Amygdala (tissue), 56 donors: ENCODE measurements at places on chromosomes 12 and 14.

- no peak for DNase-seq
Observed at GRCh38 chr12:54680374-54680773, 32.2 kb upstream of the DCD start.

- no peak for DNase-seq
Observed at GRCh38 chr12:4961311-4961710, 51.6 kb downstream of the KCNA1 start.

- no peak for DNase-seq
Observed at GRCh38 chr12:78494911-78495310, 369.7 kb upstream of the SYT1 start.

- DNase-seq, result no peak
Observed at GRCh38 chr12:98373025-98373554, 142.3 kb upstream of the TMPO start.

DNA sequence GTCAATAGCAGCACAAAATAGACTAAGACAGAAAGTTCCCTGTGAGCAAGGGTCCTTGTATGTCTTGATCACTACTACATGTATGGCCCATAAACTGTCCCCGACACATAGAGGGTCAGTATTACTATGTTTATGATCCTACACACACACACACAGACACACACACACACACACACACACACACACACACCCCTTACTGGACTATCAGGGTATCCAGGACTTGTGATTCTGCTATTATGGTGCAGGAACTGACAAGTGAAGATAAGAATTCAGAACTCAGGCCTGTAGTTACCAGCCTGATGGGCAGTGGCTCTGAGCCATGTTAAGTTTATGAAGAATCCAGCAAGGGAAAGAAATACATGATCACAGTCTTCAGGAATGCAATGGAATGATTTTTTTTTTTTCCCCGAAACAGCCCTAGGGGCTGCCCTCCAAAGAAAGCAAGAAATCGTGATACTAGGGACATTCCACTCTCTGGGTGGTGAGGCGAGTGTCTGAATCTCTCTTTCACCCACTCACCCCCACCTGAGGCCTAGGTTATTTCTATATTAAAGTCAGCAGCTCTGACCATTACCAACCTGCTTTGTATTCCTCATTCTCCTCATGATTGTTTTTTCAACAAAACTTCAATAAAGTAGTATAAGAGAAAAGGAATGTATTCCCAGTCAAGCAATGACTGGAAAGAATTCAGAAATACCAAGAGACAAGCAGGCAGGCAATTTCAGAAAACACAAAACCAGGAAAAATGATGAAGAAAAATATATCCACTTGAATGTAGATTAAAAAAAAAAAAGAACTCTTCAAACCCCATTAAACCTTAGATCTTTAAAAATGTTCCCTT lies 105.8 kb downstream of the AVPR1A start:
- DNase-seq, result no peak

GRCh38 chr12:32002848-32003493 lies 43.8 kb downstream of the RESF1 start:
- no peak for DNase-seq

- no peak for DNase-seq
Observed at GRCh38 chr12:124538194-124539082, 29.0 kb downstream of the NCOR2 start.
